ENCODE measurements at places on chromosomes 5 and 9. TPM values are rescaled to one million over a fixed set of nuclear protein-coding genes. Genes with fewer than 3 reads are reported as not detected.

Gene GNA14
- total RNA-seq, result 14.4 TPM

Gene RORB
- total RNA-seq, result under 0.01 TPM

Gene CORO2A
- total RNA-seq, result 2.8 TPM

Gene KIF4B
- not detected for total RNA-seq

Gene OR4F3
- total RNA-seq, result not detected

Gene FCN2
- 0.49 TPM for total RNA-seq

Gene PPP3R2
- total RNA-seq, result not detected

Gene PELO
- 28.6 TPM for total RNA-seq

Gene INSL4
- total RNA-seq, result not detected

Gene TEK
- total RNA-seq, result 38.2 TPM

Measured in uterus (tissue), 4 donors.